Stomach (tissue), 19 donors: ENCODE measurements at places on chromosomes 13 and 19.

- DNase-seq: peak; percentile 54
Observed at GRCh38 chr19:15213715-15214381, 13.1 kb upstream of the NOTCH3 start.

- DNase-seq: peak; percentile 98
Observed at GRCh38 chr19:13847407-13848339, 29.3 kb upstream of the NANOS3 start.

GRCh38 chr19:44498988-44499387, 1.3 kb downstream of the ZNF180 start:
- no peak for DNase-seq

GRCh38 chr13:67139551-67139950, 90.6 kb downstream of the PCDH9 start:
- DNase-seq: no peak

GRCh38 chr13:51783428-51784094, 20.4 kb downstream of the DHRS12 start:
- no peak for DNase-seq

DNA sequence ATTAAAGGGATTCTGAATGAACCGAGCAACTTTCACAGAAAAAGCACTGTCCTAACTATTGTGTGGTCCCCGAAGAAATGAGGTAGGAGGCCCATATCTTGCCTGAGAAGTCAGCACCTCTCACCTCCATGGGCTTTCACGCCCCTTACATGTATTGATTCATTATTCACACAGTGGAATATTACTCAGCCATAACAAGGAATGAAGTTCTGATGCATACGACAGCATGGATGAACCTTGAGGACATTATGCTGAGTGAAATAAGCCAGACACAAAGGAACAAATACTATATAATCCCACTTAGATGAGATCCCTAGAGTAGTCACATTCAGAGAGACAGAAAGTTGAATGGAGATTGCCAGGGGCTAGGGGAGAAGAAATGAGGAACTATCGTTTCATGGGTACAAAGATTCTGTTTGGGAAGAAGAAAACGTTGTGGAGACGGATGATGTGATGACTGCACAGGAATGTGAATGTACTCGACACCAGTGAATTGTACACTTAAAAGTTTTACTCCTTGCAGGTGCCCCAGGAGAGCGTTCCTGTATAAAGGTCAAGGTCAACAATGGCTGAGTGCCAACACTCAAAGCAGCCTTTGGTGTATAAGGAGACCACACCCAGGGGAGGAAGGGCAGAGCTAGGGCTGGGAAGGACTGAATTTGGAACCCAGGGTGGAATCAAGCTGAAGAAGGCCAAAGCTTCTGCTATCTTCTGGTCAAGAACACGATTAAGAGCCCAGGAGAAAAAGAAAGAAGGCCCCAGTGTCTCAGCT, 22.5 kb downstream of the ZIC5 start:
- peak; percentile 34 for DNase-seq

GRCh38 chr19:10812902-10813404, 23.1 kb downstream of the TMED1 start:
- peak; percentile 52 for DNase-seq

GRCh38 chr13:72379581-72379980, 347.8 kb downstream of the MZT1 start:
- DNase-seq: no peak

DNA sequence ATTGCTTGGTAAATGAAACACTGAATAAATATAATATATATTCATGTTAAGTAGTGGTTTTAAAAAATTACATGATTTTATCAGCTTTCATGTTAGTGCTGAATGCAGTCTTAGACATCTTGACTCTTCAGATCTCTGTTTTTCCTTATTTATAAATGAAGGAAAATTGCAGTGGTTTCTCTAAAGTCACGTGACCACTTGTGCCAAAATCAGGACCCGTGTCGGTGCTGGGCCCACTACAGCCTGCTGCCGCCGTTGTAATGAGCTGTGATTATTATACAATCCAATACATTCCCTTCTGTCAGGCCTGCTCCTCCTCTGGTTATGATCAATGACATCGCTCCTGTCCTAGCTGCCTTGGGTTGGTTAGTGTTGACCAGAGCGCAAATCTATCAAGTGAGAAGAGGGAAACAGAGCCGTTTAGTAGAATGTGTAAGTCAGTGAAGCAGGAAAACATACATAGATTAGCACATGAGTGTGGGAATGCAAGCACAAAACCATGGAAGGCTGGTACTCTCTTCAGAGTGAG, 88.2 kb downstream of the AKAP11 start:
- no peak for DNase-seq

DNA sequence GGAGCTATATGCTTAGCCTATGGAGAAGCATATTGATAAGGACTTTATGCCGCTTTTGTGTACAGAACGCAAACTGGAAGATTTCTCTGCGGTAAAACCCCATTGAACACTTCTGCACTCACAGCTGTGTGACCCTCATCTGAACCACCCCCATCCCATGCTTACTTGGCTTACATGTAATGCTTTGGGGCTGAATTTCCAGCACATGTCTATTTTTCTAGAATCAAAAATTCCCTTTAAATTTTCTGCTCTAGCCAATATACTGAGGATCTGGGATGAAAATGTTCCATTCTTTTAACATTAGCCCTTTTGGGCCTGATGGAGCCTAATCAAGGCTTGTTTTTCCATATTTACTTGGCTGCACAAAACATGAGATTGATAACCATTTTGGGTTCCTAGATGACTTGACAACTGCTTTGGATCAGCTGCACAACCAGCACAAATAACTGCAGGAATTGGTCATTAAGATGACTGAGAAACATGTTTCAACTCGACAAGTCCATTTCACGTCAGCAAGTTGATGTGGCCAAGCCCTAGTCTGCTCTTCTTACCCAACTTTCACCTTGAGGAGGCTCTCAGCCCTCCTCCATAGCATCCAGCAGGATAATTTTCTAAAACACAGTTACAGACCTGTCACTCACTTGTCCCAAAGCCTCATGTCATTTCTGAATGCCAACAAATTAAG, 52.4 kb downstream of the TNFSF11 start:
- DNase-seq: no peak

DNA sequence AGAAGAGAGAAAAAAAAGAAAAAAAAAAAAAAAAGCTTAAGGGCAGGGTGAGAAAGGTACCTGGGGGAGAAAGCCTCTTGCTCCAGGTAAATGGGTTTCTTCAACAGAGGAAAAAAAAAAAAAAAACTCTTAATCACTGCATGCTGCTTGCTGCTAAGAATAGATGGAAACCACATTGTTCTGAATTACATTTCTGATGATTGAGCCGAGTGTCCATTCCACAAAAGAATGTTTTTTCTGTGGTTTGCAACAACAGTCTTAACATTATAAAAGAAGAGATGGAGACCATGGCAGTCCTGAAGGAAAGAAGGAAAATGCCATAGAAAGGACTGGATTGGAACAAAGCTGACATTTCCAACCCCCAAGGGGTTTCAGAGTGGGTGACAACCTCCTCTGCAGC, 1312.7 kb downstream of the SLITRK1 start:
- DNase-seq: no peak

GRCh38 chr19:3494559-3494958, 5.9 kb downstream of the DOHH start:
- peak; percentile 52 for DNase-seq

GRCh38 chr13:37618554-37618953, 20.0 kb upstream of the POSTN start:
- no peak for DNase-seq

GRCh38 chr13:32987462-32987861, 28.8 kb upstream of the KL start:
- no peak for DNase-seq

DNA sequence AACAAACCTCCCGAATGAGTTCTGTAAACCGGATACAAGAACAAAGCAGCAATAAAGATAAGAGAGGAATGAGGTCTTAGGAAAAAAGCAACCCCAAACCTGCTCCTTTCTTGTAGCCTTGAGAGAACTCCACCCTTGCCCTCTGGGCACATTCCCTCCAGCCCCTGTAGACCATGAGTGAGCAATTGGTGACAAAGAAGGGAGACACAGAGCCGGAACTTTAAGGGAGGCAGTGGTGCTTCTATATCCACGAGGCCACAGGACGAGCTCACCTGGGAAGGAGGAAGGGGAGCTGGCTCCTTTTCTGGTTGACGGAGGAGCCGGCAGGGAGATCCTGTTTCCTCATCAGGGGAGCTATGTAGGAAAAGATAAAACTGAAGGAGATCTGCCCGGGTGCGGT, 13.0 kb downstream of the BRME1 start:
- DNase-seq: no peak

GRCh38 chr13:85771856-85772255, 27.4 kb downstream of the SLITRK6 start:
- DNase-seq: no peak
